NCI-H2171 (cell line): ENCODE measurements at places on chromosomes 2 and 18.
A peak's percentile ranks its signal among the peaks of the same experiment; 100 is the strongest.

- DNase-seq = peak; percentile 62
Observed at GRCh38 chr2:237572021-237572741, 5.8 kb downstream of the PRLH start.

- DNase-seq = no peak
Observed at GRCh38 chr2:184338771-184339170, 259.6 kb upstream of the ZNF804A start.

- no peak for DNase-seq
Observed at GRCh38 chr2:195505701-195506100, 151.3 kb upstream of the SLC39A10 start.

DNA sequence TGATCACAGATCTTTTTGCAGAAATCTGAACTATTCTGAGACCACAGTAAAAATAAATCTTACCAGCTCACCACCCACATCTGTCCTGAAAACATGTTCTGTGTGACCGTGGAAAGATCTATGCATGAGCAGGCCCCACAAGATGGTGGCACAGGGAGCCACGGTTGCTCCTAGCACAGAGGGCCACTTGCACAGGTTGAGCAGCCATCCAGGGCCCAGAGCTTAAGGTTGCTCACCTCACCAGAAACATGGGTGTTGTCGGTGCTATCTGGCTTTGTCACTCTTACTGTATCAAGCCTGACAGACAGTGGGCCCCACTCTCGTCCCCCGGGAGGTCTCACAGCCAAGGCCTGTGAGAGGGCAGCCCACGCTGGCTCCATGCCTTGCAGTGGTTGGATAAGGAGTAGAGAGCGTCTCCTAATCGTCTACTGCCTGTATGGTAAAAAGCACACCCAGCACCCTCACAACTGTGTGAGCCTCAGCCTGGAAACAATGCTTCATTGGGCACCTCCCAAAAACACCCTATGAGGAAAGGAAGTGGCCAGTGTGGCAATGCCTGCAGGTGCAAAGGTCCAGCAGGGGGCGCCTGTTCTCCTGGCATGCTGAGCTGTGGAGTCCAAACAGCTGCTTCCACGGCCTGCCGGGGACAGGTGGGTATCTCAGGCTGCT is 19.6 kb downstream of the TUBB6 start:
- no peak for DNase-seq

DNA sequence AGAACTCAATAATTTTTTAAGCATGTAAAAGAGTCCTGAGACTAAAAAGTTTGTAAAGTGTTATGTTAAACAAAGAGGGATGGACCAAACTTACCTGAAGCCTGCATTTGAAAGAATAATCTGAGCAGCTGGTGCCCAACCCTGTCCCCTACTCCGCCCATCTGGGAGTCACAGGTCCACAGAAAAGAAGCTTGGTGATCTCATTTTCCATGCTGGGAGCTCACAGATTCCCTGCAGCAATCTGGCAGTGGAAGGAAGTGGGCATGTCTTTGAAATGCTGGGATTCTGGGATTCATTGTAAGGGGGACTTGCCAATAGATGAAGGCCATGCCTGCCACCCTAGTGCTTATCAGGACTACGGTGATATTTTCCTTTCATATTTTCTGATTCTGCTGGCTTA is 17.9 kb downstream of the CDH2 start:
- peak; percentile 26 for DNase-seq
